ENCODE measurements at places on chromosomes 3 and 15.

DNA sequence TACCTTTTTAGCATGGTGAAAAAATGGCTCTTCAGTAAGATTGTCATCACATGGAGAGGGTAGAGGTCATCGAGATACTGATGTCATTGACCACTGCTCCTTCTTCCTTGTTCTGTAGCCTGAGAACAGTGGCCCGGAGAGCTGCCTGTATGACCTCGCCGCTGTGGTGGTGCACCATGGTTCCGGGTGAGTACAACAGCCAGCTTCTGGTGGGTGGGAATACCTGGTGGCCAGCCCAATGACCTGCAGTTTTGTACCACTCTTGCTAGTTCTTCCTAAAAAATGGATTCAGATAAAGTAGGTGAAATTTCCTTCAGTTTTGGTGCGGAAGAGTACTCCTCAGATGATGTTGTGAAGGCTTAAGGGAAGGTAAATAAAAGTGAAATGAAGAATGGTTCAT, 8.4 kb upstream of the FBXL22 start:
- DNase-seq = no peak

DNA sequence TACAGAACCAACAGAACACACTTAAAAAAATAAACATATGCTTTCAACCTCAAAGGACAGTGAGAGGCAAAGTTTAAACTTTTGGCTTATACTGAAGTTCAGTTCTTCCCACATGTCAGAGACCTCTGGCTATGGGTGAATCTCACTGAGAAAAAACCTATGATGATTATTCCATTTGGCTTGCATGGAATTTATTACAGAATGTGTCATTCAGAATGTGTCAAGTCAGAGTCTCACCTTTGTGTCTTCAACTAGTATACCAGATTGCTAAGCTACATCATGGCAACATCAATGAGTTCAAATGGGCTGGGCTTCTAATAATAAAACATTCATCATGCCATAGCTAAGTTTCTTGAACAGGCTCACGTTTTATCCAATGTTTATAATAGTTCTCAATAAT, 987.0 kb downstream of the NTRK3 start:
- peak; percentile 65 for DNase-seq

DNA sequence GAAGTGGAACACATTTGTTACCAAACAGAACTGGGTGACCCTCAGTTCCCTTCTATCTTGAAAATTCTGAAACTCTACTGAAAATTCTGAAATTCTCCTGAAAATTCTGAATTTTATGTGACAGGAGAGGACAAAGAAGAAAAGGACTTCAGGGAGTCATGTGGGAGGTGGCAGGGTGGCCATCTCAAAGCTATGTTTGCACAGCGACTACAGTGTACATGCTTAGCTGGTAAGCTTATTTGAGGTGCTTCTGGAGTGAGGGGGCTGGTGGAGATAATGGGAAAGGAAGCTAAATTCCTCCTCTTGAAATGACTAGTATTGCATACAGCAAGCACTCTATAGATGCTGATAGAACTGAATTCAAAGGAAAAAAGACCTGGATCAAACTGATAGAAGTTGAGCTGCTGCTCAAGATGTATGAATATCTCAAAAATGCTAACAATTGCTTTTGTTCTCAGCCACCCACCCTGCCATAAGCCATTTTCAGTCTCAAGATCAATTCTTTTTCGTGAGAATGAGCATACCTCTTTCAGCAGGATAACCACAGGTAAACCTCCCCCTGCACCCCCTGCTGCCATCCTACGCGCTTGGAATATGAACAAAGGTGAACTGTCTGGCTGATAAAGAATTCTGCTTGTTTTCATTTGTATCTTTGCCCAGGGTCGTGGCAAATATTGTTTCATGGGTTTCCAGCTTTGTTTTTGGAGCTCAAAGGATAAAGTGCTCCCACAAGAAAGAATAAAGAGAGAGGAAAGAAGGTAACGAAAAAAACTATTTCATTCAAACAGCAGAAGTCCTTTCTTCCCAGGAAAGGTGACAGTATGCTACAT, 16.6 kb upstream of the ARHGEF3 start:
- DNase-seq = no peak

DNA sequence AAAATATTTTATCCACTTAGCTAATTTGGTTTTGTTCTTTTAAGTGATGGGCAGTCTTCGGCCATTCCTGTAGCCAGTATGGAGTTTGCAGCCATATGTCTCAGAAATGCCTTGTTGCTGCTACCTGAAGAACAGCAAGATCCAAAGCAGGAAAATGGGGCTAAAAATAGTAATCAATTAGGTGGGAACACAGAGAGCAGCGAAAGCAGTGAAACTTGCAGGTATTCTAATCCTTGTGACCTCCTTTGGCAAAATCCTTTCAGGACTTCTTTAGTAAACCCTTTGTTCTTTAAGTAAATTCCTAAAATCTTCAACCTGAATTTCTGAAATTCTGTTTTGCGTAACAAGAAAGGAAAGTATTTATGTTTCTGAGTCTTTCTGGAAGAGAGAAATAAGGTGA, 49.8 kb downstream of the CNOT10 start:
- no peak for DNase-seq

GRCh38 chr15:75545064-75545463, 34.1 kb downstream of the PTPN9 start:
- DNase-seq = no peak

GRCh38 chr3:142706321-142707127, 17.3 kb upstream of the TRPC1 start:
- DNase-seq = no peak

- no peak for DNase-seq
Observed at GRCh38 chr3:120102232-120102631, 8.0 kb upstream of the GSK3B start.

GRCh38 chr3:46239952-46240351, 2.3 kb upstream of the CCR3 start:
- DNase-seq = no peak

DNA sequence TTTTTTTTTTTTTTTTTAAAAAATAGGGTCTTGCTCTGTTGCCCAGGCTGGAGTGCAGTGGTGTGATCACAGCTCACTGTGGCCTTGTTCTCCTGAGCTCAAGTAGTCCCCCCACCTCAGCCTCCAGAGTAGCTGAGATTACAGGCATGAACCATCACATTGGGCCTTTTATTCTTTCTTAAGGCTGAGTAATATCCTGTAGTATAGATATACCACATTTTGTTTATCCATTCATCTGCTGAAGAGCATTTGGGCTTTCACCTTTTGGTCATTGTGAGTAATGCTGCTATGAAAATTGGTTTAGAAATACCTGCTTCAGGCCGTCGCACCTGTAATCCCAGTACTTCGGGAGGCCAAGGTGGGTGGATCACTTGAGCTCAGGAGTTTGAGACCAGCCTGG, 42.6 kb downstream of the PAQR5 start:
- DNase-seq = peak; percentile 69

- DNase-seq = no peak
Observed at GRCh38 chr15:57298843-57299550, 77.3 kb upstream of the CGNL1 start.

- peak; percentile 18 for DNase-seq
Observed at GRCh38 chr3:135125171-135125801, 330.2 kb downstream of the EPHB1 start.

- DNase-seq = peak; percentile 100
Observed at GRCh38 chr3:197394464-197395321, 96.3 kb upstream of the DLG1 start.

GRCh38 chr15:33587773-33588172, 277.0 kb downstream of the RYR3 start:
- DNase-seq = no peak

GRCh38 chr3:74789111-74789510, 174.7 kb upstream of the CNTN3 start:
- DNase-seq = peak; percentile 36

GRCh38 chr3:162295323-162295983, 798.8 kb downstream of the OTOL1 start:
- DNase-seq = peak; percentile 98
